Pons (tissue), 1 donor: ENCODE measurements at places on chromosomes 11 and 22.

DNA sequence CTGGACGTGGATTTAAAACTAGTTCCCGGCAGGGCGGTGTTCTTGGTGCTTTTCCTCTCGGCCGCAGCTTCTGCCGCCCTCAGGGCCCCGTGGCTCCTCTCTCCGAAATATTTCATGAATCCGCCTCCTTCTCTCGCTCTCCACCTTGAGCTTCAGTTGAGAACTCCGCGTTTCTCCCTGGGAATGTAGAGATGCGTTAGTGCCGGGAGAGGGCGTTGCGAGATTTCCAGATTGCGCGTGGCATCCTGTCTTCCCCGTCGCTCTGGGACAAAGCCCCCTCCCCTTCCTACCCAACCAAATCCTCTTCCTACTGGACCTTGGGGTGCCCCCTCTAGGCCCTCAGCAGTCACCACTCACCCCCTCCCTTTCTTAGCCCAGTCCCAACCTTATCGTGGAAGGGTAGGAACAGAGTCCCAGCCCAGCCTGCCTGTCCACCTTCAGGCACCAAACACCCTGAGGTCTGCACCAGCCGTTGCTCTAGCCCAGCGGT lies 15.5 kb upstream of the RAC2 start:
- DNase-seq = no peak

DNA sequence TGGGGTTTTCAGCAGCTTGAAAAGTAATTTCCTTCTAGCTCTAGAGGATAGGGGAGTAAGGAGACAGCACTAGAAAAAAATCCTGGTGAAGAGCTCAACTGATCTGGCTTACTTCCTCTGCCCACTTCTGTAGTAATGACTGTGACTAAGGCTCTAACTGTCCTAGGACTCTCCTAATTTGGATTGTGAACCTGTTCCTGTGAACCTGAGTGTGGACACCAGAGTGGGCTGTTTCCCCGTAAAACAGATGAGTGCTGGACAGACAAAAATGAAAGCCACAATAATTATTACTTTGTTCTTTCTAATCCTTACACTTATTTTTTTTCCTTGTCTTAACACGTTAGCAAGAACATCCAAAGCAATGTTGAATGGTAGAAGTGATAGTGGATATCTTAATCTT lies 154.1 kb downstream of the AASDHPPT start:
- no peak for DNase-seq

GRCh38 chr11:107301878-107302277 lies 155.7 kb downstream of the CWF19L2 start:
- no peak for DNase-seq

DNA sequence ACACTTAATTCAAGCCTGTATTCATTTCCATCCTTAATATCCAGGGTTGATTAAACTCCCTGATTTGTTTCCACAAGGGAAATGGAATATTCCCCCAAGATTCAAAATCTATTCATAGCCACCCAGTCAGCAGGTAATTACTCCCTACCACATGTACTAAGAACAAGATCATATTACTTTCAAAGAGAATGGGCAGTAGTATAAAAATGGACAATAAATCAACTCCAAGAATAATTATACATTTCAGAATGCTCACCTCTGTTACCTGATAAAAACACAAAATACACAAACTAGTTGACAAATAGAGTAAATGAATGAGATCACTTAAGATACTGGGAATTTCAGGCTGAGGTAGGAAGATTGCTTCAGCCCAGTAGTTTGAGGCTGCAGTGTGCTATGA lies 8.5 kb upstream of the FEZ1 start:
- no peak for DNase-seq

GRCh38 chr11:114447892-114448291 lies 8.6 kb downstream of the REXO2 start:
- no peak for DNase-seq

DNA sequence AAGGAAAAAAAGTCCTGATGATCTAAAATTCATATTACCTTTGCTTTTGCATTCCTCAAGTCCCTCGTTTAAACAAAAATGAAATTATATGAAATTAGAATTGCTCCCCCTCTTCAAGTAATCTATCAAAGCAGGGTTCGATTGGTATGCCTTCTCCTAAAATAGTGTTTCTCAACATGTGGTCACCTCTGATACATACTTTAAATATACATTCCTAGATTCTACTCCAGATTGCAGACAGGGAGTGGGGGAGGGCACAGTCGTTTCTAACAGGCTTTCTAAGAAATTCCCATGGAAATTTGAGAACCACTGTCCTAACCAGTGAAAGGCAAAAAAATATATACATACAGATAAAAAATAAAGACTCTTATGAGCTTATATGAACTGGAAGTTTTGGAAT lies 22.6 kb upstream of the IRAG1 start:
- DNase-seq = no peak

DNA sequence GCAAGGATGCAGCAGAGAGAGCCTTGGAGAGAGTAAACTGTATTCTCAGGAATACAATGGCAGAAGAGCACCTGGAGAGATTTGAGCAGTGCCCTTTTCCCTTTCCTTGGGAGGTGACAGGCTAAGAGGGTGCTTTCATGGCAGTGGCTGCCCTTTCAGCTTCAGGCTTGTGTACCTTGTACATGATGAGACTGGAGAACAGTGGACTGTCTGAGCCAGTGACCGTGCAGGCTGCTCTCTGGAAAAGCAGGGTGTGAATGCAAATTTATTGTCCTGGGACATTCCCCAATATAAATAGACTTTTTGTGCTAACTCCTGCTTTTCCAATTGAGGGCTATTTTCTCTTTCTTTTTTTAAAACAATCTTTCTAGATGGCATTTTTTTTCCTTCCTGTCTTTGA lies 99.3 kb downstream of the TRIM44 start:
- peak; percentile 38 for DNase-seq

DNA sequence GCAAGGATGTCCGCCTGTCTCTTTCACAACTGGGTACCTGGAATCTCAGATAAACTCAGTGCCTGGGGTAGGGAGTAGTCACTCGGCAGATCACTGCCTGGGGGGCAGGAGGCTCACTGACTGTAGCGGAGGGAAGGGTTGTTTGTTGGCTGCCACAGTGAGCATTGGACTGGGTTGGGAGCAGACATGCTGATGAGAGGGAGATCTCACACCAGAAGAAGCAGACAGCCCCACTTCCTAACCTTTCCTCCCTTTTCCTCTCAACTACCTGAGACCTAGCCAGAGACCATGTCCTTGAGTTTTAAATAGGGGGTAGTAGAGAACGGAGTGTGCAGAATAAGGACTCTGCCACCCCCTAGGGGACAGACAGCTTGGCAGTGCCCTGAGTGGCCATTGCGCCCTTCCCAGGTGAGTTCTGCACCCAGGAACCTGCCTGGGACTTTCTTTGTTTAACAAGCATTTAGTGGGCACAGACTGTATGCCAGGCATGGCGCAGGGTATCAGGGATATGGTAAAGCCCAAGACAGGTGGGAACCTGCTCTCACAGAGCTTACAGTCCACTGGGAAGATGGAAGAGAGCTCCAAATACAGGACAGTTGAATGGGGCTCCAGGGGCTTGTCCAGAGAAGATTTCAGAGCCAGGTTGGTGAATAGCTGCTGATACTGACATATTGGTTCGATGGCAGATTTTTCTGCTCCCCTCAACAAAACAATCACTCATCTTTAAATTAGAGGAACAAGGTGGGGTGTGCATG lies 115.7 kb upstream of the NNMT start:
- DNase-seq = peak; percentile 69

DNA sequence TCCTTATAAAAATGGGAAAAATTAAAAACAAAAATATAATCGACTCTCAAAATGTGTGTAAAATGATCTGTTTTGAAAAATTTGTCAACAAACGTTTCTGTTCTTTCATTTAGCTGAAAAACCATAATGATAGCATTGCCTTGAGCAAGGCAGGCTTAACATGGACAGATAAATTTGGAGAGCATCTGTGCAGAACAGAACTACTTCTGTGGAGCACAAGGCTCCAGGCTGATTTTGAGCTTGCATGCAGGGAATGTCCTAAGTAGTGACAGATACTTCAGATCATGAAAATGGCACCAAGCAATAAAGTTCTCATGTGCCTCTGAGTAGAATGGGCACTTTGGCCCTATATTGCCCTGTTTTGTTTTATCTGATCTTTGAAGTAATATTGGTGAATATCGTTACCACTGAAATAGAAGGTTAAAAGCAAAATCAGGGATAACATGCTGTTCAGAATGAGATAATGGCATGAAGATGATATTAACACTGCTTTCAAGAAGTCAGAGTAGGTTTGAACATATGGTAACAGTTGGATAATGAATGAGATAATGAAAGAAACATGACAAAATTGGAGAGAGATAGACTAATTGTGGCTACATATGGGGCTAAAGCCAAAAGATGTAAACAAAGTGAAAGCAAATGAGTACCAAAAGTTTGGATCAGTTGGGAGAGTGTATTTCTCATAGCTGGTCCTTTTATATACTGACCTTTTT lies 730.5 kb upstream of the CCDC179 start:
- no peak for DNase-seq

- DNase-seq = no peak
Measured at GRCh38 chr22:41968601-41969000, 642 bp upstream of the SEPTIN3 start.

DNA sequence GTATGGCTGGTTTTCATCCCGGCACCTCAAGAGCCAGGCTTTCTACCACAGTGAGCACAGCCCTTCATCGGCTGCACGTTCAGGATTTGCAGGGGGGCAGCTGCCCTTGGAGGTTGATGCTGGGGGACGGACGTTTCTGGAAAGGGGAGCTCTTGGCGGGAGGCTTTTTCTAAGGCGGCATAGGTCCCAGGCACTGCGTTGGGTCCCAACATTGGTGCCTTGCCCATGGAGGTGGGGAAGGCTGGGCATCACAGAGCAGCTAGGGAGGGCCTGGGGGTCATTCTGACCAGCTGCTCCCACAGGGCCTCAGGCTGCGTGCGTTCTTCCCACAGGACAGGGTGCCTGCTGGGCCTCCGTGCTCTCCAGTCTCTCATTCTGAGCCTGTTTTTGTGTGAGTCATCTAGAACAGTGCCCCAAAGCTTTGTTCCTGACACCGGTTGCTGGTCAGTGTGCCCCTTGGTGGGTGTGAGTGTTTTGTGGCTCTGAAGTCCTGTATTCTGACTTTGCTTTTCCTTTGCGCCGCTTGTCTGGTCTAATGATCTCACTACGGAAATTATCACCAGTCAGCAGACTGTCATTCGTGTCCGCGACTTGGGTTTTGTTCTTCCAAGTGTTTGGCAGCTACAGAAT lies 275.9 kb downstream of the TBC1D22A start:
- DNase-seq = no peak

DNA sequence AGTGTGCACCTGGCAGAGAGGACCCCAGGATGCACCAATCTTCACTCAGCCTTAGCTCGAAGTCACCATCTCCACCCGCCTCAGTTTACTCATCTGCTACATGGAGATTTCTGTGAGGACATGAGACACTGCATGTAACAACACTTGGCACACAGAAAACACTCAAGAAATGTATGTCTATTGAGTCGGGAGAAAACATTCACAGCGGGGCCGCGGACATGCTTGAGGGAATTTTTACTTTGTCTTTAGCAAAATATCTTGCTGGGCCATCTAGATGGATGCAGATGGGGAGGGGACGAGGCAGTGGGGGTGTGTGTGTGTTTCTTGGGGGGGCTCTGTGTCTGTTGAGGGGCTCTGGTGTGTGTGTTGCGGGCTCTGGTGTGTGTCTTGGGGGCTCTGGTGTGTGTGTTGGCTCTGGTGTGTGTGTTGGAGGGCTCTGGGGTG lies 28.4 kb upstream of the RFPL3 start:
- DNase-seq = no peak

DNA sequence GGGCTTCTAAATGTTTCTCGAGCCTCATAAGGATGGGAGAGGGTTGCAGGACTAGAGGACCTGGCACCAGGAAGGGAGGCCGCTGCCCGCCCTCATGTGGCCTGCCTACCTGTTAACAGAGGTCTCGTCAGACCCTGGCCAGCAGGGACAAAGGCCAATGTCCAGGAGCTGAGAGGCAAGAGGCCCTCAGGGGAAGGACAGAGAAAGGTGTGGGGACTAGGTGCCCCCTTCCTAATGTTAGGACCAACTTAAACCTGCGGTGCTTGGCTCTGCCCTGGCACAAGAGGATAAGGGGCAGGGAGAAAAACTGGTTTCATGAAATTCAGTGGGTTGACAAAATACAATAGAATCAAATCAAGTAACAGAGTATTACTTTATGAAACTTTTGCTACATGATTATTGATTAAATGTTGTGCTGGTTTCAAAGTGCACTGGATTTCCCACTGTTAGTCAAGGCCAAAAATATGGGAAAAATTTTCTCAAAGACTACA lies 20.0 kb upstream of the SYT12 start:
- DNase-seq = no peak

DNA sequence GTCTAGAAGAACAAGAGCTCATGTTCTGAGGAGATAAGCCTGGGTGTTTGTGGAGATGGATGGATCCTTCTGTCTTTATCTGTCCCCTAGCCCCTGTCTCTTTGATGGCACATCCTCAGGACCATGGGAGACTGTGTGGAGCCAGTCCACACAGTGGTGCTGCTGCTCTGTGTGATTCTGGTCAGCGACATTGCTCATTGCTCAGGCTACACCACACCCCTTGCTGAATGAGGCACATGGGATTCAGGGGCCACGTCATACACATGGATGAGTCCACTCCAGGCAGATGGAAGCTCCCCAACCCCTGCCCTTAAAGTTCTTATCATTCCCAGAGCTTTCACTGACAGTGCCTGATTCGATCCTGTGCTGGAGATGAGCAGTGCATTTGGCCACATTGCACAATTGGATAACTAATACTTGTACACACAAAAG lies 222.2 kb downstream of the NAV2 start:
- DNase-seq = no peak

- no peak for DNase-seq
Measured at GRCh38 chr22:38383417-38383816, 66.2 kb upstream of the CSNK1E start.

DNA sequence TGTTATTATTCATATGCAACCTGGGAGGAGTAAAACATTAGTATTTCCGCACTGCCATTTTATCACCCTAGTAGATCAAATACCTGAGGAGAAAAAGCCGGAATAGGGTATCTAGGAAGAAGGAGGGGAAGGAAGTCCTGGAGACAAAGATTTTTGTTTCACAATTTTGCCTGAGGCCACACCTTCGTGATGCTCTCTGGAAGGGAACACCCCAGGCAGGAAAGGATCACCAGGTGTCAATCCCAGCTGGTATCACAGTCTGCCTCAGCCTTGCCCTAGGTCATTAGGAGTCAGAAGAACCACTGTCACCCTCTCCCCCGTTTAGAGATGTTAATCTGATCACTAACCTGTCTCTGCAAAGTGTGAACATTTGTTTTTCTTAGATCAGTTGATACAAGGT lies 35.4 kb upstream of the IGSF9B start:
- DNase-seq = no peak

- no peak for DNase-seq
Measured at GRCh38 chr11:36132940-36133339, 156.3 kb downstream of the COMMD9 start.
